ENCODE measurements at places on chromosomes 2 and 18.

- DNase-seq, result no peak
Observed at GRCh38 chr2:189018631-189019030, 44.5 kb downstream of the COL3A1 start.

GRCh38 chr18:48825101-48825745 lies 125.5 kb downstream of the SMAD7 start:
- no peak for DNase-seq

GRCh38 chr2:188524519-188525113 lies 232.9 kb downstream of the GULP1 start:
- DNase-seq, result peak; percentile 9

DNA sequence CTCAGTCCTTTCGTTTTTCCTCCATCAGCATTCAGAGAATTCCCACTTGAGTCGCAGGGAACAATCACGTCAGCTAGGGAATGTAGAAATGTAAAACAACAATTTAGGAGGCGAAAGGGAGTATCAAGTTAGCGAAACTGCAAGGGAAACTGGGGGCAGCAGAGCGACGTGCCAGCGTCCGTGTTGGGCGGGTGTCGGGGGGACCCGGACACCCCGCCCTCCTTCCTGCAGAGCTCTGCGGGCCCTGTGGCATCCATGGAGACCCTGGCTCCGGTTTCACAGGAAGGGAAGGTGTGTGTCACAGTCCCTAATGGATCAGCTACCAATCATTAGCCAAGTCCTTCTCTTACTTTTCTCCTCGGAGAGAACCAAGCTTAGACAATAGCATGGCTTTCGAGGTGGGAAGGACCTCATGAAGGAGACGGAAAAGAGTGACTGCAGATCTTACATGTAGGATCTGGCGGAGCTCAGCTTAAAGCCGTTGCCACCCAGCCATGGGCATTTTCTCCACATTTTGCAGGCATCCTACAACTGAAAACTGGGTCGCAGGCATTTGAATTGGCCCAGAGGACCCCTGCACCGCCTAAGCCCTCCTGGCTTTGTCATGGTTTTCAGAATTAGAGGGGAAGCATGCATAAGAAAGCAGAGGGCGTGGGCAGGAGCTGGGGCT lies 33.7 kb downstream of the SOX11 start:
- no peak for DNase-seq

DNA sequence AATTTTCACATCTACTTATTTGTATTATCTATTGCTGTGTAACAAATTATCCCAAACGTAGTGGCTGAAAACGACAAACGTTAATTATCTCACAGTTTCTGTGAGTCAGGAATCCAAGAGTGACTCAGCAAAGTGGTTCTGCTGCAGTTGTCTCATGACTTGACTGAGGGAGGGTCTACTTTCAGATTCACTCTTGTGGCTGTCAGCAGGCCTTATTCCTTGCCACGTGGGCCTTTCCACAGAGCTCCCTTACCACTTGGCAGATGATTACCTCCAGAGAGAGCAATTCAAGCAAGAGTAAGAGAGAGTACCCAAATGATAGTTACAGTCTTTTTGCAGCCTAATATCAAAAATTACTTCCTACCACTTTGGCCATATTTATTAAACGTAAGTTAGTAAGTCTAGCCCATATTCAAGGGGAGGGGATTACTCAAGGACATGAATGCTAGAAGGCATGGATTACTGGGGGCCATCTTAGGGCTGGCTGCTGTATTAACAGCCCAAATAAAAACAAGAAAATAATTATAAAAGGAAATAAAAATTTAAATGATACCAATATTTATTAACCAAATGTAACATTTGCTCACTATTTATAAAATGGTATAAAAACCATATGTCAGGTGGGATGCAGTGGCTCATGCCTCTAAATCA lies 48.7 kb upstream of the NBEAL1 start:
- DNase-seq, result no peak

DNA sequence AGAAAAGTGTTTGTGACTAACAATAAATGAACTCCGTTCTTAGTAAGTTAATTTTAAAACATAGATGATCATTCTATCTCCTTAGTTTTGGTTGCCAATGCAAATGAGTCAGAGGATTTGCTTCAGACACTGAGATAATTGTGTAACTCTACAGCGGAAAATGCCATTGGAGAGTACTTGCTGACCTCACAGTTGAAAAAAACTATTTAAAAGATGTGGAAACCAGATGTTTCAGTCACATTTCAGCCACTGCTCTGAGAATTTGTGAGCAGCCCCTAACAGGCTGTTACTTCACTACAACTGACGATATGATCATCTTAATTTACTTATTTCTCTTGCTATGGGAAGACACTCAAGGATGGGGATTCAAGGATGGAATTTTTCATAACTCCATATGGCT lies at the start of gene TNFAIP6:
TSS of gene TNFAIP6 (plus strand) at position 234 of the 400 bp plus-strand sequence. CDS start at position 309, 75 bp downstream.
- no peak for DNase-seq

GRCh38 chr18:78627551-78628346 lies 351.9 kb upstream of the SALL3 start:
- no peak for DNase-seq

DNA sequence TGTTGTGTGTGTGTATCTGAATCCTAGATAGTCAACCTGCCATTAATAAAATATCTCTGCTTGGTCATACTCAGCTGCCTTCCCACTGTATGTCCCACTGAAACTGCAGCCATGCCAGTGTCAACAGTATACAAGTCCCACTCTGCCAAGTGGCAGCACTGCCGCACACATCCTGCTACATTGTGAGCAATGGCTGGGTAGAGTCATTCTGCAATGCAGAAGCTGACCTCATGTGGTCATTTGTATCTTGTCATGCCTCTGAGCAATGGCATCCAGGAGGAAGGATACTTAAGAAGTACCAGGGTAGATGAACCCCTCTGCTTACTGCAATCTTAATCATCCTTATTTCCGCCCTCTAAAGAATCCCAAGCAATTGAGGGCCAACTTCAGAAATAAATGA lies 302.2 kb upstream of the DDX18 start:
- no peak for DNase-seq

DNA sequence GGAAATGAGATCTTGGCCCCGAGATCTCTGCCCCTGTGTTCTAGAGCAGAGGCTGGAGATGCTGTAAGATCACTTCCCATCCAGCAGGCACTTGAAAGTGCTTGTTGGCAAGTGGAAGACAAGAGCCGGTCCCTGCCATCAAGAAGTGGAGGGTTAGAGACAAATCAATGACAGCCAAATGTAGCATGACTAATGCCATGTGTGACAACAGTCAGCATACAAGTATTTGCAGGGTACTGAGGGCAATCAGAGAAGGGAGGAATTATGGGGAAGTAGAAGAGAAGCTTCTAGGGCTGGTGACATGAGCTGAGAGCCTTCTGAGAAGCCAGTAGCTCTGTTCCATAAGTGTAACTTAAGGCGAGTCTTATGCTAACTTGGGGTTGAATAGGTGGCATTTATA lies 58.6 kb downstream of the TMEM17 start:
- no peak for DNase-seq

Data from CD4-positive, alpha-beta T cell treated with Interleukin-15 for 4 hours (primary cell).